ENCODE measurements at places on chromosomes 3 and 15. TPM values are rescaled to one million over a fixed set of nuclear protein-coding genes. Genes with fewer than 3 reads are reported as not detected.

DNA sequence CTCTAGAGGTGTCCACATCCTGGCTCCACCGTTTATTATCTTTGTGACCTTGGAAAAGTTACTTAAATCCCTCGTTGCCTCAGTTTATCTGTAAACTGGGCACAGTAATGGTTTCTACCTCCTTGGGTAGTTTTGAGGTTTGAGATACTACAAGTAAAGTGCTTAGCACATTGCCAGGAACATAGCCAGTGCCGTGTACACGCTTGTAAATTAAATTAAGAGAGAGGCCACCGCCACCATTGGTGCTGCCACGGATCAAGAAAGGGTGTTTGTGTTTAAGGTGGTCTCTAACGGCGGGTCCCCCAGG lies 5.8 kb upstream of the WNT7A start:
- no peak overlapping the region for H3K4me3 ChIP-seq
- H3K36me3 ChIP-seq, result no peaks in the 10 kb centered on the region
- no peak overlapping the region for H3K27ac ChIP-seq

- H3K4me1 ChIP-seq, result peaks cover 8% of the 10 kb centered on the region
- no peak overlapping the region for H3K4me3 ChIP-seq
- DNase-seq, result no peak
- H3K27me3 ChIP-seq, result no peaks in the 10 kb centered on the region
These were observed 260.3 kb downstream of the ADAMTS17 start for GRCh38 chr15:100081454-100081853.

GRCh38 chr3:150703299-150703755 lies 393 bp downstream of the ERICH6 start:
- H3K27me3 ChIP-seq, result no peaks in the 10 kb centered on the region
- peak overlapping the region; percentile 61 for H3K4me3 ChIP-seq
- no peak overlapping the region for H3K27ac ChIP-seq
- no peak for DNase-seq
- peaks cover 6% of the 10 kb centered on the region for H3K4me1 ChIP-seq
- no peaks in the 10 kb centered on the region for H3K36me3 ChIP-seq

GRCh38 chr15:60936186-60936585 lies 292.9 kb downstream of the RORA start:
- no peak for DNase-seq
- peaks cover 9% of the 10 kb centered on the region for H3K27me3 ChIP-seq
- H3K36me3 ChIP-seq, result no peaks in the 10 kb centered on the region
- no peak overlapping the region for H3K4me3 ChIP-seq
- H3K27ac ChIP-seq, result no peak overlapping the region

DNA sequence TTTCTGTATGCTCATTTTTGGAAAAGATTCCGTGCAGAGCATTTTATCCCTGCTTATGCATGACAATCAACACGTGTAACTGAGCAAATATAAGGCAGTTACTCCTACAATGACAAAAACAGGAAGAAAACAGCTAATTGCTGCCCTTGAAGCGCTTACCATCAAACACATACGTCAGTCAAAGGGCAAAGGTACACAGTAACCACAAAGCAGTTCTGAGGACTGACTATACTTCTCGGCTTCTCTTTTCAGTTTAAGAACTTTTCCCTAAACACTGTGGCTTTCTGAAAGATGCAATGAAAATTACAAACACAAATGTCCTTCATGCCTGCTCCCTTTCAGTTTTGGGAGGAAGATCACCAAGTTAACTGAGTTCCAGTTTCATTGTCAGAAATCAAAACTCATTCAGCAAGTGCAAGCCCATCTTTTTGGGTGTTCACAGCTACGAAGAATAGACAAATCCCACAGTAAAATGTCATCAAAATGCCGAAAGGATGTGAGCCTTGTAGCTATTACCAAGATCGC lies 602.8 kb downstream of the FOXP1 start:
- no peak overlapping the region for H3K4me3 ChIP-seq
- peak overlapping the region; percentile 65 for H3K27ac ChIP-seq
- DNase-seq, result no peak

DNA sequence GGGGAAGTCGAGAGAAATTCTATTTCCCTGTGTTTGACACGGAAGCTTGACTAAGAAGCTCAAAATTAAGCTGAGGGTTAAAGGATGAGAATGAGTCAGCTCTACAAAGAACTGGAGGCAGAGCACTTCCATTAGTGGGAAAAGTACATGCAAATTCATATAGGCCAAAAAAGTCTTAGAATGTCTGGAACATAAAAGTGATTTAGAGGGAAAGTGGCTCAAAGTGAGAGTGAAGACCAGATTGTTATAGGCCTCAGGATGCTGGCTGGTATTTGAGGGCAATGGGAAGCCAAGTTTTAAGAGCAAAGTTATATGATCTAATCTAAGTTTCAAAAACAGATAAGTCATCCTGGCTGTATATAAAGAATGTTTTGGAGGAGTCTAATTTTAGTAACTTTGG lies 857.3 kb downstream of the NAALADL2 start:
- no peaks in the 10 kb centered on the region for H3K27me3 ChIP-seq
- H3K4me1 ChIP-seq, result no peaks in the 10 kb centered on the region
- H3K36me3 ChIP-seq, result no peaks in the 10 kb centered on the region
- H3K4me3 ChIP-seq, result no peak overlapping the region

GRCh38 chr15:83842281-83842680 lies 188.4 kb downstream of the ADAMTSL3 start:
- no peak overlapping the region for H3K4me3 ChIP-seq
- H3K27ac ChIP-seq, result no peak overlapping the region
- H3K36me3 ChIP-seq, result no peaks in the 10 kb centered on the region
- H3K4me1 ChIP-seq, result no peaks in the 10 kb centered on the region
- H3K27me3 ChIP-seq, result no peaks in the 10 kb centered on the region
- no peak for DNase-seq

Gene SPTBN5
- total RNA-seq, result not detected

Gene SLC7A14
- total RNA-seq, result not detected

Gene GOLGA6L10
- total RNA-seq, result 1.3 TPM

Gene SPPL2A
- 27.3 TPM for total RNA-seq

Gene PLS1
- total RNA-seq, result 15.8 TPM
